ENCODE measurements at places on chromosomes 7 and 10. TPM values are rescaled to one million over a fixed set of nuclear protein-coding genes. Genes with fewer than 3 reads are reported as not detected.

The ADAM8 gene
- 2.8 TPM for total RNA-seq

The CARD11 gene
- under 0.01 TPM for total RNA-seq

The NPC1L1 gene
- total RNA-seq = not detected

The SYT15B gene
- total RNA-seq = under 0.01 TPM

The TMEM130 gene
- 6.3 TPM for total RNA-seq
